Jurkat, Clone E6-1 (cell line): ENCODE measurements at places on chromosomes 1 and 21.
A peak's percentile ranks its signal among the peaks of the same experiment; 100 is the strongest.

GRCh38 chr1:190479050-190479397 is 1.4 kb upstream of the BRINP3 start:
- no peak for DNase-seq

DNA sequence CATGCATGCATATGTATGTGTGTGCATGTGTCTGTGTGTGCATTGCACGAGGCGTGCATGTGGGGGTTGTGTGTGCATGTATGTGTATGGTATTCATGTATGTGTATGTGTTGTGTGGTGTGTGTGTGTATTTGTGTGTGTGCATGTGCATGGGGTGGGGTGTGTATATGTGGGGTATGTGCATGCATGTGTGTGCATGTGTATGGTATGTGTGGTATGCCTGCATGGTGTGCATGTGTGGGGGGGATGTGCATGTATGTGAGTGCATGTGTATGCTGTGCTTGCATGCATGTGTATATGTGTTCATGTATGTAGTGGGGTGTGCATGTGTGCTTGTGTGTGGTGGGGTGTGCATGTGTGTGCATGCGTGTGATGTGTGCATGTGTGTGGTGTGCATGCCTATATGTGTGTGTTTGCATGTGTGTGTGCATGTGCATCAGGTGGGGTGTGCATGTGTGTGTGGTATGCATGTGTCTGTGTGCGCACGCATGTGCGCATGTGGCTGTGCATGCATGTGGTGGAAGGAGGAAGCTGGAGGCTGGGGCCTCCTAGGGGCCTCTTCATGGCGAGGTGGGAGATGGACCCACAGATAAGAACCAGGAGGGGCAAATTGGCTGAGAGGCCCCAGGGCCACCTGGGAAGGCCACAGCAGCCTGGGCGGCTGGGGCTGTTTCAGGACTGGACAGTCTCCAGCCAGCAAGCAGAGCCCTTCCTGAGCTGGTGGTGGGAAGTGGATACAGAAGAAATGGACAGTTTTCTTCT is 35.9 kb upstream of the ARF1 start:
- DNase-seq = no peak

DNA sequence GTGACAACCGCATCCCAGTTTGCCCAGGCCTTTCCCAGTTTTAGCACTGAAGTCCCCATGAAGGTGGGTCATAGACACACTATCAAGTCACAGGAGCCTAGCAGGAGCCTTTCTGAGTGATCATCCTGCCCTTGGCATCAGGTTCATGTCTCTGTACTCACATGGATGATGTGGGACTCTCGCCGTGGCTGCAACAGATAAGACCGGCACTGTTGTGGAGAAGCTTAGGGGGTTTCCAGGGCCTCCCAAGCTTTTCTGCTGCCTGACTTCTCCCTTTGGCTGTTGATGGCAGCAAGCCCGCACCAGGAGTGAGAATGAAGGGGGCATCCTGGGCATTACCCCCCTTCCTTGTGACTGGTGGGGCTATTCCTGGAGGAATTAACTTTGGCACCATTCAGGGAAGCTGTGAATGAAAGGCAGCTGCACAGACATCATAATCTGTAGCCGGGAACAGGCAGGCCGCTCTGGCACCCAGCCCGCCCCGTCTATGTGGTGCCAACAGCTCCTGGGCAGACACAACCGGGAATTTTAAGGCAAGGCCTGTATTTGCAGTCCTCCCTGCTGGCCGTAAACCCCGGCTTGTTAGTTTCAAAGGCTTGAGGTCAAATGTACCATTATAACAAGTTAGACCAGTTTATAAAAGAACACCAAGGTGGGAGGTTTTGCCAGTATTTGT is 148.6 kb downstream of the HUNK start:
- no peak for DNase-seq

DNA sequence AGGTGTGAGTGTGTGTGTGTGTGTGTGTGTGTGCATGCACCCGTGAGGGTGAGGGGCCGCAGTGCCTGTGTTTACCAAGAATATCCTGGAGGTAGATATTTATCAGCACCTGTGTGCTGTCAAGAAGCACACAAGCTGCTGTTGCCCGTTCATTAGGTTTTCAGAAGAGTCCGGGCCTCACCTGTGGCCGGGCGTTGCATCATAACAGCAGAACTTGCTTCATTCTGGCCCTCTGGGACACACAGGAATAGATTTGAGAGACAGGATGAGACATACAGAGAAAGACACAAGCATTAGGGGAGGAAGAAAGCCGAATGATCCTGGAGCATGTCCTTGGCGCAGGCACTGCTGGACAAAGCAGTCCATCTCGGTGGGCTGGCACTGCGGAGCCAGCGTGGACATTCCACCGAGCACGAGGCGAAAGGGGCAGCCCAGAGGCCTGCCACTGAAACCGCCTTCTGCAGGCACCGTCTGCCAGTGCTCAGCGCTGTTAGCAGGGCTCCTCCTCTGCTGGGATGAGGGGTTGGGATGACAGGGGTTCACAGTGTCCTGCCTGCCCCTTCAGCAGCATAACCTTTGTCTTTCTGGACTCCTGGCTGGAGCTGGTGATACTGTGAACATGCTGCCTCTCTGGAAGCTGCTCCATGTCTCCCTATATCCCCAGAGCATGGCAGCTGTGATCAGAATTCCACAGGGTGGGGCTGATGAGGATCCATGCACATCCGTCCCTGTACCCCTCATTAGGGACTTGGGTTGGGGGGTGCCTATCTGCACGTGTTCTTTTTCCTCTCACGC is 81.1 kb downstream of the PEX14 start:
- no peak for DNase-seq

GRCh38 chr21:39097981-39098380 is 85.3 kb downstream of the PSMG1 start:
- no peak for DNase-seq

DNA sequence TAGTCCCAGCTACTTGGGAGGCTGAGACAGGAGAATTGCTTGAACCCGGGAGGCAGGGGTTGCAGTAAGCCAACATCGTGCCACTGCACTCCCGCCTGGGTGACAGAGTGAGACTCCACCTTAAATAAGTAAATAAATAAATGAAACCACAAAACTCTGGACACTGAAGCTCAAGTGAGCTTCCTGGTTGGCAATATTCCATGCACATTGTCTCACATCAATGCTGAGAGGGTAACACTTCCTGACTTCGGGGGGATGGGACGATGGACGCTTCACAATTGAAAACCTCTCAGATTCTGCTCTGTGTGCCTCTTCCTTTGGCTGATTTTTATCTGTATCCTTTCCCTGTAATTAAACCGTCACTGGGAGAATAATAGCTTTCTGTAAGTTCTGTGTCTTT is 70.0 kb upstream of the ZNF644 start:
- no peak for DNase-seq

- peak; percentile 90 for DNase-seq
Measured at GRCh38 chr1:32221980-32222755, at the start of the genes EIF3I and TMEM234. Gene EIF3I (plus strand): TSS chr1:32222407. CDS start chr1:32222442, 35 bp downstream. Gene TMEM234 (minus strand): TSS chr1:32222353. CDS start chr1:32222322, 31 bp downstream.

- DNase-seq = no peak
Measured at GRCh38 chr1:24366707-24367106, 46.9 kb downstream of the STPG1 start.

- DNase-seq = no peak
Measured at GRCh38 chr1:210262167-210262896, 29.7 kb downstream of the SERTAD4 start.

DNA sequence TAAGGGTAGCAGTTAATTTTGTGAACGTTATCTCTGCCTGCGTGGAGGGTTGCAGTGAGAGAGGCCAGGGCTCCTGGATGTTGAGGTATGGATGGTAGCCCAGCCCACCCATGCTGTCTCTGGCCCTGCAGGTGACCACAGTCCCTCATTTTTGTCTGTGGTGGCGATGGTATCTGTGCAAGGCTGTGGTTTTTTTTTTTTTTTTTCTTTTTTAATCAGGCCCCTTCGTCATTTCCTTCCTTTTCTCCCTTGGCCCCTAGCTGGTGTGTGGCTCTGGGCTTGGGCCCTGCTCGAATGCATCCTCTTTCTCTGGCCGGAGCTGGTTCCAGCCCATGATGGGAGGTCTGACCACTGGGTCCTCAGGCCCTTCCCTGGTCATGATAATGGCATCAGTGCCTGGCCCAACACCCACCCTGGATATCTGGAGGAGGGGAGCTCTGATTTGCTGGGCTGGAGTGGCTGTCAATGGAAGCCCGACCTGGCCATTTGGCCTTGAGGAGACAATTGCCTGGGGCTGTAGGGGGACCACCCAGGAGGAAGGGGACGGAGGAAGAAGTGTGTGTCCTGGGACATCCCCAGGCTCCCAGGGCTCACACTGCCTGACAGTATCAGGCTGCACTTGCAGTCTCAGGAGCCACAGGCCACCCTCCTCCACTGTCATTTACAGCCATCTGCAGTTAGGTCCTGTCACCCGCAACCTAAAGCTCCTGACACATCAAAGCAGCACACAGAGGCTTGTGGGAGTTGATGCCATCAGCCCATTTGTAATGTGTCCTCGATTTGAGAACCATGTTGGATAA is 8.1 kb upstream of the RNF187 start:
- DNase-seq = peak; percentile 45

GRCh38 chr1:116127848-116128540 is 16.8 kb downstream of the MAB21L3 start:
- DNase-seq = peak; percentile 69

DNA sequence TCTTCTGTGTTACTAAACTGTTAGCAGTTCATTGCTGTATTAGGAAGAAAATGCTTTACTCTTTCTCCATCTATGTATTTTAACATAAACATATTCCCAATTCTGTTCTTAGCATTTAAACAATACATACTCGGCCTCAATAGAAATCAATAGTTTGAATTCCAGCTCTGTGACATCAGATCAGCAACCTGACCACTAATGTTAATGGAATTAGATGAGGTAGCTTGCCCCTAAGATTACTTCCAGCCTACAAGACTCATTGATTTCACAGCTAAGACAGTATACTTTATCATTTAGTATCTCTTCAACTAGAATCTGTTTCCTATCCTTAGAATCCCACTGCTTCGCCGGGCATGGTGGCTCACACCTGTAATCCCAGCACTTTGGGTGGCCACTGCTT is 38.9 kb downstream of the EPRS1 start:
- DNase-seq = no peak

DNA sequence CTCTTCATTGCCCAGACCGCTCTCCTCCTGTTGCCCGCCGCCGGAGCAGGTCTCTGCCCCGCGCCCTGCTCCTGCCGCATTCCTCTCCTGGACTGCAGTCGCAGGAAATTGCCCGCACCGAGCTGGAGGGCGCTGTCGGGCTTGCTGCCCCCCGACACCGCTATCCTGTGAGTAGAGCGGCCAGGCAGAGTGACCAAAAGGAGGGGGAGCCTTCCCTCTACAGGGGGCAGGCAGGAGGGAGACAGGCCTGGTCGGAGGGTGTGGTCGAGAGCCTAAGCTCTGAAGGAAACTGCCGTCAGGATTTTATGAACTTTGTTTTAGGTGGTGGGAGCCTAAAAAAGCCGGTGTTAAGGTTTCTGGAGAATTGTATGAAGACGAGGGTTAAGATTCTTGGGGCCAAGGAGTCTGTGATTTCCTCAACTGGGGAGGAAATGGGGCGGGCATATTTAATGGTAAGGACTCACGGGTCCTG is 517 bp downstream of the LRIG2 start:
- no peak for DNase-seq

GRCh38 chr1:3312898-3313575 is 141.4 kb upstream of the ARHGEF16 start:
- no peak for DNase-seq

DNA sequence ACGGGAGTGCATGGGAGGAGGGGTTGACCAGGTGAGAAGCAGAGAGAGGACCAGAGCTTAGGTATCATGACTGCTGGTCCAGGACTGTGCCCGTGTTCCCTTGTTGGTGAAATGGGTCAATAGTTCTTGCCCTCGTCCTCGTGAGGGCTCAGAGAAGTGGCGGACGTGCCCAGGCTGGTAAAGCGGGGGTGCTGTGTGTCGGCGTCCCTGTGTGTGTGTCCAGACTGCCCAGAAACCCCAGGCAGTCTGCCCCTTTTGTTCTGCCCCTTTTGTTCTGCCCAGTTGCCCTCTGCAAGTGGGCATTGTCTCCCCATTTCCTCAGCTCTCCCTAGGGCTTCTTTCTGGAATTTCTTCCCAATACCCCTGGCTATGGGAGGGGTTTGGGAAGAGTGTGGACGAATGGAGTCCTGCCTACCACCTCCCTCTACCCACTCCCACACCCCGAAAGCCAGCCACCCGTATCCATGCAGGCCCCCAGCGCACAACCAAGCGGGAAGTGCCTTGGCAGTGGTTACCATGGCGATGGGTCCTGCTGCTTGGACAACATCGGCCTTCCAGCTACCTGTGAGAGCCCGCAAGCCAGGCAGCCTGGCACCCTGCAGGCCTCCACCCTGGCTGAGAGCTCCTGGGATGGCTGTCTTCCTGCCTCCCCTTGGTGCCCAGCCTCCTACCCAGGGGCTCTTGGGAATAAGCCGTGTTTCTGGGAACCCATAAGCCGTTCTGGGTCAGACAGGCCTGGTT is 34.7 kb downstream of the ACOT11 start:
- no peak for DNase-seq

DNA sequence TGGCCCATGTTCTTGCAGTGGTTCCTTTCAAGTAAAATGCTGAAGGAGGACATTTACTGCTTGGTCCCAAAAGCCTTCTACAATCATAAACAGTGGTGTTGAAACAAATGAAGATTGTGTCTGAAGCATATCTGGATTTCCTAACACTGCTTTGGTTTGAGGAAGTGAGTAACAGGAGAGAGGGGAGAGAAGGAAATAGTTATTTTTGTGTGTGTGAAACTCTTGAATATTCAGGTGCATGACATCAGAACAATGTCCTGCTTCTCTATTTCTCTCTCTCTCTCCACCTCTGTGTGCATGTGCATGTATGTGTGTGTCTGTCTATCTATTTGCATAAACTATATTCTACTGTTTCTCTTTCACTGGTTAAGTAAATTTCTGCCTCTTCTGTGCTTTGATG is 61.4 kb upstream of the TNFSF18 start:
- no peak for DNase-seq

GRCh38 chr1:98749152-98749756 is 87.7 kb downstream of the SNX7 start:
- DNase-seq = no peak

GRCh38 chr21:43279578-43279894 is 110.7 kb downstream of the CRYAA start:
- no peak for DNase-seq

DNA sequence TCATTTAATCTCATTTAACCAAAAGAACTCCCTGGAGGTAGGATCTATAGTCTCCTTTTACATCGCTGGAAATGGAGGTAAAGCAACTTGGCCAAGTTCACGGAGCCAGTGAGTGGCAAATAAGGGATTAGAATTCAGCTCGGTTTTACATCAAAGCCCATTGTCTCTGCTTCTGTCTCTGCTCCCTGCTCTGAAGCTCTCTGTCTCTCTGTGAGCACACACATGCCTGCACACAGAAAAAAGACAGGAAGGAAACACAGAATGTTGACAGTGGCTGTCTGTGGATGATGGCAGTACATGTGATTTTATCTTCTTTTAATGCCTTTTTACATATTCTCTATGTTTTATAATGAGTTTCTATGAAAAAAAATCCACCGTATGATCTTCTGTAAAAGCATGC is 8.9 kb upstream of the DHRS3 start:
- DNase-seq = peak; percentile 53

DNA sequence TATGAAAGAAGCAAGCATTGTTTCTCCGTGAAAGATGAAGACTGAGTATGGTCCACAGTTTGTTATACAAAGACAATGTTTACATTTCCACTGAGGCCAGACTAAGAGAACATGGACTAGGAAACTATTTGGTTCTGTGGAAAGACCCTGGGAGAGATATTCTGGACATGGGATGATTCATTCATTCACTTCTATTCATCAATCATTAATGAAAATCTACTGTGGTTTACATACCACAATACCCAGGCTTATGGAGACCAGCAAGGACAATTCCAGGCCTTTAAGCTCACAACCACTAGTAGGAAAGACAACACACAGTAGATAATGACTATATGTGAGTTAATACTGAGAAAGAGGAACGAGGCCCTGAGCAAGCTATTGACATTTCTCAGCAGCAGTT is 125.4 kb downstream of the TBX15 start:
- DNase-seq = no peak

- no peak for DNase-seq
Measured at GRCh38 chr1:87104945-87105344, 190.5 kb downstream of the HS2ST1 start.
